ENCODE measurements at places on chromosomes 4 and X. TPM values are rescaled to one million over a fixed set of nuclear protein-coding genes. Genes with fewer than 3 reads are reported as not detected.

DNA sequence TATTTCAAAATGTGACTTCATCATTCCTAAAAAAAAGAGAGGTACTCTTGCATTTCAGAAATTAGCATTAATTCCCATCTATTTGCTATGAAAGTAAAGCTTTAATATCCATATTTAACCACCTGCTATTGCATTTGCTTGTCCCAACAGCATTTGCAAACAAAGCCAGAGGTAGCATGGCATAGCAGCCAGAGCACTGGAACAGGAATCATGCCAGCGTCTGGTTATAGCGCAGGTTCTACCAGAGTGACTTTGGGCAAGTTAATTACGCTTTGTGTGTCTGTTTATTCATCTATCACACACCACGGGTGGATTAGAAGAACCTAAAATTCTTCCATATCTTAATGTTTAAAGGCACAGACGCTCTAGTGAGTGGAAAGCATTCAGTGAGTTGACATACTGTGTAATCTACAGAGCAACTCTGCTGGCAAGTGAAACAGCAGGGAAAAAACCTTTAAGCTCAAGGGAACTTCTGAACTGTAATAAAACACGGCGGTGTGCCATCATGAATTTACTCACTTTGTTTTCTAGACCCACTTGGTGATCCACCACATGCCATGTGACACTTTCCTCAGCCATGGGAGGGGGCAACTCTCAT, 76.6 kb upstream of the QRFPR start:
- DNase-seq: no peak

GRCh38 chr4:152957437-152958171, 21.5 kb downstream of the FHDC1 start:
- DNase-seq: no peak

- no peak for DNase-seq
These were observed 9.8 kb upstream of the ANXA5 start for GRCh38 chr4:121706595-121707021.

DNA sequence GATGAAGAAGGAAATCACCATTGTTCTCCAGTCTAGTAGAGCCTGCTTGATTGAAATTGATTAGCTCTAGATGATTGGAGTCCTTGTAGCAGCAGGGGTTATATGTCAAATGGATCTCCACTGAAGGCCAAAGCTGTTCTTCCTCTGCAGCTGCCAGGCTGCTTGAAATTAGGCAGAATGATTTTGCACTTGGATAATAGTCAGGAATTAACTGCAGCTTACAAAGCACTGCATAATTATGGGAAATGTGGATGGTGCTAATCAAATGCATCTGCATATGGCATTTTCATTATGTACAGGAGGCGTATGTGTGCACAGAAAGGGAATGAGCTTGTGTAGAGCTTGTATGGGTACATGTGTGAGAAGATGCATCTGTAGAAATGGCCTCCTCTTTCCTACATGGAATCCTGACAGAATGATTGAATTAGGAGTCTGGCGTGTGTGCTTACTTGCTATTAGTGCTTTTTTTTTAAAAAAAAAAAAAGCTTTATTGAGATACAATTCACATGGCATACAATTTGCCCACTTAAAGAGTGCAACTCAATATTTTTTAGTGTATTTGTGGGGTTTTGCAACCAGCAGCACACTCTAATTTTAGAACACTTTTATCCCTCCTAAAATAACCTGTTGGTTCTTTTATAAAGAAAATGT, 65.9 kb downstream of the TMEM131L start:
- DNase-seq: no peak

GRCh38 chrX:8724300-8724699, 7.6 kb downstream of the ANOS1 start:
- DNase-seq: no peak

DNA sequence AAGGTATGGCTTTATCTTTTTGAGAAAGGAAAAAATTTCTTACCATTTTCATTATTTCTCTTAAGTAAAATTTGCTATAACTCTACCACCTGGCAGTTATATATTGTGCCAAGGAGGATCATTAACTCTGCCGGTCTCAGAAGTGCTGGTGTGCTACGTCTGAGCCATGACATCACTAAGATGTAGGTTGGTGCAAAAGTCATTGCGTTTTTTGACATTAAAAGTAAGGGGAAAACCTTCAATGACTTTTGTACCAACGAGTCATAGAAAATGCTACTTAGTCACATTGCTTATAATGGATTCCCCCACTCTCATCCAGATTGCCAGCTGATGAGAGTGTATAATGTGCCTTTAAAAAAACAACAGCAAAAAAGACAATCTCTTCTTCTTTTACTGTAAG, 569.1 kb upstream of the GALNT7 start:
- DNase-seq: no peak

- DNase-seq: no peak
These were observed 101.1 kb downstream of the TSPAN5 start for GRCh38 chr4:98557194-98557892.

- DNase-seq: no peak
These were observed 50.8 kb downstream of the DTHD1 start for GRCh38 chr4:36332023-36332781.

DNA sequence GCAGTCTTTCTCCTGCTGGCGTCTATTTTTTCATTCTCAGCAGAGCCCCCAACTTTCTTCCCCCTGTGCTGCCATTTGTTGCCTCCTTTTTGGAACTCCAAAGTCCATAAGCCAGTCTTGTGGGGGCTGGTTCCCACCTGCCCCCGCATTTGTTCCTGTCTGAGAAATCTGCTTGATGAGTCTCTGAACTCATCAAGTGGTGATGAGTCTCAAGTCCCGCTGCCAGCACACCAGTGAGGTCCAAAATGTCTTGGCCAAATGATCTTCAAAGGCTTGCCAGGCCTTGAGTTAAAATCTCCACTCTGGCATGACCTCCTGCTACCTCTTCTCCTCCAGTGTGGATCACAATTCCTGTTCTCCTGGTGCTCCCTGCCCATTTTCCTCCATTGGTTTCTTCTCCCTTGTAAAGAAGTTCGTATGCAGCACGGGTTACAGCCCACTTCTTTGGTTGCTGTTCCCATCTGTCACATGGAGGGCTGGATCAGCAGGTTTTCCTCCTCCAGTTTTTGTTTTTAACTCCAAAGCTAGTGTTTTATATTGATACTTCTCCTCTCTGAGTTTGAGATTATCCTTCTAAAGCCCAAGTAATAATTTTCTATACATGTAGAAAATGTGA, 72.7 kb upstream of the LIMCH1 start:
- no peak for DNase-seq

GRCh38 chr4:3291411-3291968, 1.3 kb upstream of the RGS12 start:
- no peak for DNase-seq

DNA sequence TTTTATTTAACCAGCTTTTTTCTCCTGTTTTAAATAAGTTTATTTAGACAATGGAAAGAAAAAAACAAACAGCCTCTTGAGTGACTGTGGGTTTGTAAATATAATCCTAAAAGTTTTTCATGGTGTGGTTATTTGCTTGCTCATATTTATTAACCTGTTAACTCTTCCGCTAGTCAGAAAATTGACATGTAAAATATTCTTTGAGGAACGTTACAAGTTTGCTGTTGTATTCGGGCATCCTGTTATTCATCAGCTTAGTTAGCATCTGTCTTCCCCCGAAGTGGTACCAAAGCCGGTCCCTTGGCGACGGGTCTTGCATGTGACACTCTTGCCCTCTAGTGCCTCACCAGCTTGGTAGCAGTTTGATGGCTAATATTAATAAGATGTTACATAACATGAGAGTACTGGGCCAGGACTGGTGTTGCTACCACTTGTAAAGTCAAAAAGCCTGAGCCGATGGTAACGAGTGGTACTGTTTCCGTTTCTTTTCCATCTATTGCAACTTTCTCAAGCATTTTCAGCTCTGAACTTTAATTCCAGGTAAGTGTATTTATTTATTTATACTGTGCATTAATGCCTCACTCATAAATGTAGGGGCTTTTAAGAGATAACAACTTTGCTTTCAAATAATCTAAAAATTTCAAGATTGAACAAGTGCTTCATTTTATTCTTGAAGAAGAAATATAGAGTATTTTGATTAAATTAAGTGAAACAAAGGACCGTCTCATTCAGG, at the start of gene NDST3:
TSS of gene NDST3 (plus strand) at position 434 of the 733 bp plus-strand sequence. CDS start 19,425 bp downstream, outside the sequence.
- no peak for DNase-seq

DNA sequence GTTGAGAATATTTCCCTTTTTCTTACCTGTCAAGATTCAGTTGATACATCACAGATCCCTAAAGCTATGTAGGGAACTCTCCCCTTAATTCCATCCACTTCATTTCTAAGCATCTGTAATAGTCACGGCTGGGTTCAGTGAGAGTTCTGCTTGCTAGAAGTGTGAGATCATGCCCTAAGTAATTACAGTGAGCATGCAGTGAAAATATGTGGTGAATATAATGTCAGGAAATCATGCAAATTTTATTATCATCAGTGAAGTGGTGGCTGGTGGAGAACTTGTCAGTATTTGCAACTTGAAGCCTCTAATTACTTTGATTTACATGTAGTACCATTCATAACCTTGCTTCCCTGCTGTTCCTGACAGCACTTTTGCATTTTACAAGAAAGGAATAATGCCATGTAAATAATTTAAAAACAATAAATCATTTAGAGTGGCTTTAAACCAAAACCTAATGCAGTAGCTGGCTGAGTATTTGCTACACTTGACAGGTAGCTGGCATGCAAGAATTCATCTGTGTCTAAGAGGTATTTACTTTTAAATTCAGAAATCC, 28.3 kb upstream of the CFAP299 start:
- no peak for DNase-seq

DNA sequence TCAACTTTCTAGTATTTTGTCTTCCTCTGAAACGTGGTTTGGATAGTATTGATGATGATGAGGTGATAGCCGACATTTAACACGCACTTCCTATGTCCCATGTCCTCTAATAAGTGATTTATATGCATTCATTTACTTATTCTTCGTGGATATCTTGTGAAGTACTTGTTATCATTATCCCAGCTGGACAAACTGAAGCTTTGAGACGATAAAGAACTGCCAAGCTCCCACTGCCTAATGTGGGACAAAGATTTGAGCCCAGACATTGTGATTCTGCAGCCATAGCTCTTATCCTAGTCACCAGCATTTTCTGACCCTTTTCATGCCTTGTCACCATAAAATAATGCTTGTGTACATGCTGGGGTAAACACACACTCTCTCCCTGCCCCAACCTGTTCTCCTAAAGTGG, 92.5 kb downstream of the RAPGEF2 start:
- DNase-seq: no peak

- no peak for DNase-seq
These were observed 400.5 kb downstream of the PDGFC start for GRCh38 chr4:156571146-156571545.

GRCh38 chr4:101264993-101265815, 82.1 kb downstream of the PPP3CA start:
- DNase-seq: no peak

DNA sequence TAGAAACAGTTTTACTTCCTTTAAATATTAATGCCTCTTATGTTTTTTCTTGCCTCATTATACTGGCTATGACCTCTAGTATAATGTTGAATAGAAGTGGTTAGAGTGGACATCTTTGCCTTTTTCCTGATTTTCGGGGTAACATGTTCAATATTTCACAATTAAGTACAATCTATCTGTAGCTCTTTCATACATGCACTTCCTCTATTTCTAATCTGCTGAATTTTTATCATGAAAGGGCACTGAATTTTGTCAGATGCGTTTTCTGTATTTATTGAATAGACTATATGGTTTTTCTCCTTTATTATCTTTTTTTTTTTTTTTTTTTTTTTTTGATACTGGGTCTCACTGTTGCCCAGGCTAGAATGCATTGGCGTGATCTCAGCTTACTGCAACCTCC, 29.0 kb downstream of the MECP2 start:
- no peak for DNase-seq

The L1CAM gene
- 4.4 TPM for total RNA-seq

The UGT2B10 gene
- not detected for total RNA-seq

The RENBP gene
- total RNA-seq: 17.6 TPM

The AADAT gene
- 3.5 TPM for total RNA-seq

The GPR143 gene
- total RNA-seq: not detected

The RPS6KA6 gene
- 3.7 TPM for total RNA-seq

The NBDY gene
- 37.8 TPM for total RNA-seq

The GPR173 gene
- 3.7 TPM for total RNA-seq

The GPR50 gene
- total RNA-seq: not detected

The TSPYL2 gene
- 59.3 TPM for total RNA-seq

The MAMLD1 gene
- 12.8 TPM for total RNA-seq

The CRMP1 gene
- total RNA-seq: 0.81 TPM
